ENCODE measurements at places on chromosomes 3 and 15.

GRCh38 chr15:40241269-40242212, 2.7 kb downstream of the PAK6 start:
- no peak for DNase-seq

DNA sequence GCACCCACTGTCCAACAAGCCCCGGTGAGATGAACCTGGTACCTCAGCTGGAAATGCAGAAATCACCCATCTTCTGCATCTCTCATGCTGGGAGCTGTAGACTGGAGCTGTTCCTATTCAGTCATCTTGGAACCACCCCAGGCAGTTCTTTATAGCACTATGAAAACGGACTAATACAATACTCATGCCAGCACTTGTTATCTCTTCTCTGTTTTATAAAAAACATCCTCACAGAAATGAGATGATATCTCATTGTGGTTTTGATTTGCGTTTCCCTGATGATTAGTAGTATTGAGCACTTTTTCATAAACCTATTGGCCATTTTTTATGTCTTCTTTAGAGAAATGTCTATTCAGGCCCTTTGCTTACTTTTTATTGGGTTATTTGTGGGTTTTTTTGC, 156.2 kb upstream of the ARPP21 start:
- DNase-seq = no peak

DNA sequence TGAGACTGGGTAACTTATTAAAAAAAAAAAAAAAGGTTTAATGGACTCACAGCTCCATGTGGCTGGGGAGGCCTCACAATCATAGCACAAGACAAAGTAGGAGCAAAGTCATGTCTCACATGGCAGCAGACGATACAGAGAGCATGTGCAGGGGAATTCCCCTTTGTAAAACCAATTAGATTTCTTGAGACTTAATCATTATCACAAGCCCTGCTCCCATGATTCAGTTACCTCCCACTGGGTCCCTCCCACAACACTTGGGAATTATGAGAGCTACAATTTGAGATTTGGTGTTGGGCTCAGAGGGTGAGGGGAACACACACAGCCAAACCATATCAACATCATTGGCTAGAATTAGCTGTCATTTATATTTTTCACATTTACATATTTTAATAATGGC, 221.0 kb downstream of the RSRC1 start:
- no peak for DNase-seq

DNA sequence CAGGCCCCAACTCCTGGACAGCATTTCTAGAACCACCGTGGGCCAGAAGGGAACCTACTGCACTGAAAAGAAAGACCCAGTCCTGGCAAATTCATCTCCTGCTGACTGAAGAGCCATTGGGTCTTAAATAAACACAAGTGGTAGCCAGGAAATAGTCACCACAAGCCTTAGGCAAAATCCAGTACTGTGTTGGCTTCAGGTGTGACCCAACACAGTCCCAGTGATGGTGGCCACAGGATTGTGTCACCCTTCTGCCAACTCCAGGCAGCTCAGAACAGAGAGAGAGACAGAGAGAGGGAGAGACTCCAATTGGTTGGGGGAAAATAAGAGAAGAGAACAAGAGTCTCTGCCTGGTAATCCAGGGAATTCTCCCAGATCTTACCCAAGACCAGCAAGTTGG, 23.1 kb downstream of the NEDD4 start:
- DNase-seq = no peak

- no peak for DNase-seq
Observed at GRCh38 chr15:63504979-63505841, 817 bp downstream of the USP3 start.

DNA sequence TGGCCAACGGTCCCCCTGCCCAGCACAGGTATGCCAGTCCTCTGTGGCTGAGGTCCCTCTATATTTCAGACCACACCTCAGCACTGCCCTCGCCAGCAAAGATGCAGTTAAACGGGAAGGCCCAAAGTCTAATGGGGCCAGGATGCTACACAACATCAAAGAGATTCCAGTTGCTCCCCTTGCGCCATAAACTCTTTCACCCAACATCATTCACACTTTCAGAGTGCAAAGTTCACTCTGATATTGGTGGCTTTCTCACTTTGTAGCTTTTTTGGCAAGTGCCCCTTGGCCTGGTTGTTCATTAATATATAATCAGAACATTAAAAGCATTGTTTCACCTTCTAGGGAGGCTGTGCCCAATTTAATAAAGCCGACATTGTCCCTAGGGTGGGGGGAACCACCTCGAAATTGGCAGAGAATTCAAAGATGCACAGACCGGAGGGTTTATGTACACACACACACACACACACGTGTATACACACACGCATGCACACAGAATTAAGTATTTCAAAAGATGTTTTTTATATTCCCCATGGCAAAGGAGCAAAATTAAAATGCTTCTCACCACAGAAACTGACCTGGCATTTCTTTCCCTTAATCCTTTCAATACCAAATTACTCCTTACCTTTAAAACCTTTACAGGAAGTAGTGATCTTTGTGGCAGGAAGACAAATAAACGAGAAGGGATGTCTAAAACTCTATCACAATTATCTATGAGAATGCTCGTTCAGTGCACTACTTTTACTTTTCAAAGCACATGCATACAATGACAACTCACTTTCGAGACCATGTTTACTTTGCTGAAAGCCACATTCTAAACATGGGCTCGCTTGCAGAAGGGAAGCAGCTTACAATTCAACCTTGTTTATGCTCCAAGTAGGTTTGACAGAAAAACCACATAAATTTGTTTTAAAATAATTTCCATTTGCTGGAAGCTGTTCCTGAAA, 19.5 kb downstream of the LRIG1 start:
- no peak for DNase-seq

- DNase-seq = peak; percentile 45
Observed at GRCh38 chr3:187104933-187105332, 34.4 kb downstream of the RPL39L start.
